ENCODE measurements at places on chromosomes 1 and 21.
A peak's percentile ranks its signal among the peaks of the same experiment; 100 is the strongest.

- DNase-seq, result no peak
Observed at GRCh38 chr21:32206631-32207405, 72.0 kb downstream of the MIS18A start.

DNA sequence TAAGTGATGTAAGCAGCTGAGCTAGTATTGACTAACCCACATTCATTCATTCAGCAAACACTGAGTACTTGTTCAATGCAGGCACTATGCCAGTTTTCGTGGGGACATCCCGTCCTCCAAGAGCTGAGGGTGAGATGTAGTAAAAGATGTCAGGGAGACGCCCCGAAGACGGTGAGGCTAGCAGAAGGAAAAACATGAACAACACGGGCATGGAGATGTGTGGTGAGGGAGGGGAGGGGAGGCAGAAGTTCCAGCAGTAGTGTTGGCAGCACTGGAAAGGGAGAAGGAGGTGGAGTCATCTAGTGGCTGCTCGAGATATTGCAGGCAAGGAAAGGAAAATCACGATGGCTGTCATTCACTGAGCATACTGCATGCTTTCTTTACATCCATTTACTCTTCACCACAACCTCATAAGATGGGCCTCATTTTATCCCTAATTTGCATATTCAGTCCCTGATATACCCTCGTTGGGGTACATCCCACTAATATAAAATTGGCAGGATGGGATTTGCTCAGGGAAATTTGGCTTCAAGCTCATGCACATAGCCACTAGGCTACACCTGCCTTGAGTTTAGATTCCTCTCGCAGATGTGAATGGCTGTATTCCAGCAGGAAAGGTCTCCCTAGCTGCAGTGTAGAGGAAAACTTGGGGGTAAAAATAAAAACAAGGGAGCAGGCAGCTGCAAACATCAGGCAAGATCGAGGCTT, 14.5 kb downstream of the PDZK1IP1 start:
- peak; percentile 54 for DNase-seq

DNA sequence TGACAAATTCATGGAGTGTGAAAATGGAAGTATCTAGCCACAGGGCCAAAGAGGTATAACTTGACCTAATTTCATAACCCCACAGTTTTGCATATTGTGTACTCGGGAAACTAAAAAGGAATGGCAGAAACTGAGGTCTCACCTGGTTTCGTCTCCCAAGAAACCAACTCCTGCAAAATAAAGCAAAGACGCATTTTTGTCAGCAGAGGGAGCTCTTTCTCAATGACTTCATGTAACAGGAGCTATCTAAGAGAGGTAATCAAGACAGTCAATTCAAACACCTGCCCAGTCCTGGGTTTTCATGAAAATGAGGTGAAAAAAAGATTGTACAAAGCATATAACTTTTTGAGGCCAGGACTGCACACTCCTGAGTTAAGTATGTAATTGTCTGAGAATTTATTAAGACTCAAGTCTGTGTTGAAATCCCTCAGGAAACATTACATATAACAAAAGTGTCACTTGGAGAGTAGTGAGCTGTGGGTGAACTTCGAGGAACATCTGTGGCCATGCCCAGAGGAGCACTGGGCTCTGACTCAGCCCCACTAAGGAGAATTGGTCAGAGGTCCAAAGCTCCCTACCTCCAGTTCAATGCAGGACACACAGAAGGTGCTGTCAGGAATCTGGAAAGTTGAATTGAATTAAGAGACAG, 17.6 kb downstream of the FCRL4 start:
- DNase-seq, result peak; percentile 52

- DNase-seq, result no peak
Observed at GRCh38 chr1:101051688-101052638, 26.4 kb upstream of the DPH5 start.

DNA sequence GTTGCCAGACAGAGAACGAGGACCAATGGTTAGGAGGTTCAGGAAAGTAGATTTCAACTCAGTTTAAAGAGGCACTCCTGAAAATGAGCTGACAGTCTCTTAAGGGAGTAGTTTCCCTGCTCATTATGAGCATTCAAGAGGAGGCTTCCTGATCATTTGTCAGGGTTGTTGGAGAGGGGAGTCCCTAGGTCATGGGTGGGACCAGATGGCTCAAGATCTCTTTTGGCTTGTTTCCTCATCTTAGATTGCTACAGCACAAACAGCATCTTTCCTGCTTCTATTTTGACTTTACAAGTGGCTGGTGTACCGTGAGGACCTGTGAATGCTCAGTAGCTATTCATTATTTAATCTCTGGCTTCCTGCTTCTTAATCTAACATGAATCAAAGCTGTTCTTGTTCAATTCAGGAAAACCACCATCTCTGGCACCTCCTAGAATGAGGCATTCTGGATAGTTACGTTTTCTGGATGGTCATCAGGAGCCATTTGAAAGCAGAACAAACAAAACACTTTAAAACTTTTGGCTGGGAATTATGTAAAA, 47.6 kb downstream of the PEX14 start:
- DNase-seq, result no peak

GRCh38 chr1:117318426-117318825, 48.8 kb upstream of the MAN1A2 start:
- no peak for DNase-seq

- DNase-seq, result no peak
Observed at GRCh38 chr1:62918700-62919099, 134.8 kb downstream of the ATG4C start.

DNA sequence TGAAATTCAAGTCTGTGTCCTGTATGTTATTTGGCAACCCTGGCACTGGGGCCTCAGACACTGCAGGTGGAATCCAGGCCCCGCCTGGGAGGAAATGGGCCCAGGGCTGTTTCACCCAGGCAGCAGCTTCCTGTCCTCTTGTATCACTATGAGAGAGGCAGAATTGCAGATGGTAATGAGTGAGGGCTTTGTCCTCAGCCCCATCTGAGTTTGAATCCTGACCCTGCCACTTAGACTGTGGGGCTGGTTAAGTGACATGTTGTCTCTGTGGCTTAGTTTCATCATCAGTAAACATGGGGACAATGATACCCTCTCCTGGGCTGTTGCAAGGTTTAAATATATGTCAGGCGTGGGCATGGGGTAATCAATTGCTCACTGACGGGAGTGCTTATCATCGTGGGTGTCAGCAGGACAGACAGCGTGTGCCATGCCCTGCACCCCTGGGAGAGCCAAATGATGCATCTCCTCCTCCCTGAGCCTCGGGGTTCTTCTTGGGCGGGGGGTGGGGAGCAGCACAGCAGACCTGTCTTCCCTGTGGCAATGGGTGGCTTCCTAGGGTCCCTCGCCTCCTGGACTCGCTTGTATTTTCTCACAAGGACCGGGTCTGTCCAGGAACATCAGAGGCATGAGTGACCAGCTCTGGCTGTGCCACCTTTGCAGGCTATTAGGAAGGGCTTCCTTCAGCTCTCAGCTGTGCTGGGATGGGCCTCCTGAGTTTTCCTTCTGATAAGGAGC, 42.1 kb downstream of the ARHGEF10L start:
- no peak for DNase-seq
